ENCODE measurements at places on chromosomes 5 and 9.

- no peak for DNase-seq
These were observed 175.3 kb downstream of the SLF1 start for GRCh38 chr5:94793816-94794198.

- DNase-seq: no peak
These were observed 57.8 kb upstream of the RAI14 start for GRCh38 chr5:34598177-34598794.

- DNase-seq: no peak
These were observed 90.3 kb downstream of the ANKRD55 start for GRCh38 chr5:56142614-56143372.

DNA sequence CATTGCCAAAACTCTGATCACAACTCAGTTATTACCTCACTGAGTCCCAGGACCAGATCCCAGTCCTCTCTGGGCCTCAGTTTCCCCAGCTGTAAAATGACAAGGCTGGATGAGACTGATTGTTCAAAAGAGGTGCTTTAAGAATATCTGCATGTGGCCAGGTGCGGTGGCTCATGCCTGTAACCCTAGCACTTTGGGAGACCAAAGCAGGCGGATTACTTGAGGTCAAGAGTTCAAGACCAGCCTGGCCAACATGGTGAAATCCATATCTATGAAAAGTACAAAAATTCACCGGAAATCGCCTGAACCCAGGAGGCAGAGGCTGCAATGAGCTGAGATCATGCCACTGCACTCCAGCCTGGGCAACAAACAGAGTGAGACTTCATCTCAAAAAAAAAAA, 8.3 kb downstream of the ATOX1 start:
- no peak for DNase-seq

GRCh38 chr5:132050136-132050535, 10.3 kb upstream of the IL3 start:
- DNase-seq: no peak

Measured in NCI-H2081 (cell line).